Astrocyte of the spinal cord (primary cell): ENCODE measurements at places on chromosomes 4 and X.

DNA sequence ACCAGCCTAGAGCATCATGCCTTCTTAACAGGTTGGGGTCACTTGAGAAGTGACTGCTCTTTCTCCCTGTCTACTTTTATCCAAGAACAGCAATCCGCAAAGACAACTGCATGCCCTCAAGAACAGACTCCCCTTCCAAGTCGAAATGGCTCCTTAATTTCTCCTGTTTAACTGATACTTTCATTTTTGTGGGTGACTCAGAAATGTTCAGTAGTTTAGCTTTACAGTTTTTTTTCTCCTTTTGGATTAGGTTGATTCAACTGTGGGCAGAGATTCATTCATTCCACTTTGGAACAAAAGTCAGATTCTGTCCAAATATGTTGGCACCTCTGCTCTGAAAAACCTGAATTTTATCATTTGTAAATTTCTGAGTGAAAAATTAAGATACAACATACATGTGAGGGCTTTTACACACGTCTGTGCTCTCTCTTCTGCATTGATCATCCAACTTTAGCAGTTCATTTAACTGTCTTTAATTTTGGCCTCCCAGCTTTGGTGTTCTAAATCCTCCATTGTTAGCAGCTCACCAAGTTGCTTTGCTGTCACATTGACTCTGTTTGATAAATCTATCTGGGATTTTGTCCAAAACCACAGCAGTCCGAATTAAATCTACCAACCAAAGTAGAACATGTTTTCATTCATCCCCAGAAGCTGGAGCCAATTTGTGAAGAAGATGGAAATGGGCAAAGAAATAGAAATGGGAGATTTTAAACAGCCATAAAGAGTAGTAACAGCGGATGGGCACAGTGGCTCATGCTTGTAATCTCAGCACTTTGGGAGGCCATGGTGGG, 50.0 kb downstream of the HOPX start:
- peak; percentile 79 for DNase-seq

GRCh38 chr4:72974694-72975487, 94.6 kb downstream of the COX18 start:
- DNase-seq: peak; percentile 80

DNA sequence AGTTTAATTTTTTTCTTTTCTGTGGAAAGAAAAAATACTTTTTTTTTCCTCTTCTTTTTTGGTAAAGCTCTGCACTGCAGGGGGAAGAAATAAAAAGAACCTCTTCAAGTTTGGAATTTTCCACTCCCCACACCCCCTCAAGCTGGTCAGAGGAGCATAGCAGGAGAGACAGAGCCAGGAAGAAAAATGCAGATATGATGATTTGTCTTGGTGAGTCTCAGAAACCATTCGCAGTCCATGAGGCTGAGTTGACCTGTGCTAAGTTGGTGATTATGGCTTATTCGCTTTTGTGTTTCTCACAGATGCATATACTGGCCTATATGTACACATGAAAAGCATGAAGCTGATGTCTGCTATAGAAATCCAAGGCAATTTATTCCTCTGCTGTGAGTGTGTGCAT, 205.9 kb downstream of the LDB2 start:
- no peak for DNase-seq

GRCh38 chrX:140918398-140919038, 83.9 kb upstream of the SPANXB1 start:
- DNase-seq: peak; percentile 73

DNA sequence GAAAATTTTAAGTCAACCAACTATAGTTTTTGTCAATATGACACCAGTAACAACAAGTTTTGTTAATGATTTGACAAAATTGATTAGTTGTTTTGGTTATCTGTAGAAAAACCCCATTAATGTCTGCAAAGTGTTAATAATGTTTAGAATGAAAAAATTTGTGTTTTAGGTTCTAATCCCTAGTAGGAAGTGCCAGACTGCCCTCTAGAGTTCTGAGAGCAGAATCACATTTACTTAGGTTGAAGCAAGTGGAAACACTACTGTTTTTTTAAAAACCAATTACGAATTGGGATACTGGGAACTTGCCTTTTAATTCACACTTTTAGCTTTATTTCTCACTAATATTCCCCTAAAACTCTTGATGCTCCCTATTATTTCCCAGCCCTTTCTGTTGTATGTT, 101.1 kb upstream of the CYLC1 start:
- DNase-seq: no peak
